ENCODE measurements at places on chromosomes 12 and 14.
A peak's percentile ranks its signal among the peaks of the same experiment; 100 is the strongest.

GRCh38 chr12:89948271-89949175 lies 239.9 kb upstream of the ATP2B1 start:
- no peak for DNase-seq

DNA sequence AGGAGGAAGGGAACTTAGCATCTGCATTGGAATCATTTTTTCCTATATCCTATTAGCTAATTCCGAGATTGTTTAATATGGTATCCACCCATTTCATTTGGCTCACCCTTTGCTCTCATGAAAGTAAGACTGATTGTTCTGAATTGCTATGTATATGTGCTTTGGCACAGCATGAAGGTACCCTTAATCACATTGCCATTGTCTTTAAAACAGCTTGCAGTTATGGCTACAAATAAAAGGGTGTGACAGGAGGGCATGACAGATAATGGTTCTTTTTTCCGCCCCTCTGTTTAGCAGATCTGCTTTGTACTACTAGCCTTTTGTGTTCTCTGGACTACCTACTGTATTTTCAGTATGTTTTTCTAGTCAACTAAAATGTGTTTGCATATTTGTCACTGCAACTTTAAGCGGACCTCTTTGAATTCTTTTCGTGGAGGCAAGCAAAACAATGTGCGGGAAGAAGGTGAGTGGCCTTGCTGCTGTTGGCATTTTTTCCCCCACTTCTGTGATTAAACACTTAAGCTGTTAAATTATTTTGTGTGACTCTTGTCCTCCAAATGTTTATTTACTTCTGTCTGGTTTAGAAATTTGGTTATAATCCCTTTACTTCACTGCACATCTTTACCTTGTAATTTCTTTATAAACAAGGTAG lies 35.8 kb downstream of the FBXO34 start:
- no peak for DNase-seq

- no peak for DNase-seq
Observed at GRCh38 chr14:89291351-89291940, 125.6 kb downstream of the FOXN3 start.

- DNase-seq = no peak
Observed at GRCh38 chr14:88233915-88234314, 89.2 kb downstream of the KCNK10 start.

- DNase-seq = no peak
Observed at GRCh38 chr14:78605897-78606500, 435.8 kb downstream of the NRXN3 start.

GRCh38 chr12:123126294-123127181 lies 24.4 kb downstream of the PITPNM2 start:
- no peak for DNase-seq

- no peak for DNase-seq
Observed at GRCh38 chr12:115791331-115791730, 486.2 kb downstream of the MED13L start.

GRCh38 chr12:10732549-10732948 lies 9.4 kb upstream of the YBX3 start:
- DNase-seq = no peak

DNA sequence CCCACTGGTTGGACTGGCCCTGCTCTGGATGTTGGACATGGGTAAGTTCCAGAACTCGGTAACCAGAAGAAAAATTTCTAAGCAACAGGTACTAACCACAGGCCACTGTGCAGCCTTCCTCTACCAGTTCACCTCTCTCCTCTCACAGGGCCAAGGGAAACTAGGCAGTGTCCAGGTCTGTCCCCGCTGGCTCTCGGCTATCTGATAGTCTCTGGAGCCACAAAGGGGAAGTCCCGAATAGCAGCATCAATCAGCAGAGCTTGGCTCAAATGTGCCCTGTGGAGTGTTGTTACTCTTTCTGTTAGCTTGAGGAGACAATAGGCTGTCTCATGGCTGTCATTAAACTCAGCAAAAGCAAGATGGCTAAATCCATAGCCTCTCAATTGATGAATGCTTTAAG lies 73.2 kb downstream of the TSPAN11 start:
- no peak for DNase-seq

DNA sequence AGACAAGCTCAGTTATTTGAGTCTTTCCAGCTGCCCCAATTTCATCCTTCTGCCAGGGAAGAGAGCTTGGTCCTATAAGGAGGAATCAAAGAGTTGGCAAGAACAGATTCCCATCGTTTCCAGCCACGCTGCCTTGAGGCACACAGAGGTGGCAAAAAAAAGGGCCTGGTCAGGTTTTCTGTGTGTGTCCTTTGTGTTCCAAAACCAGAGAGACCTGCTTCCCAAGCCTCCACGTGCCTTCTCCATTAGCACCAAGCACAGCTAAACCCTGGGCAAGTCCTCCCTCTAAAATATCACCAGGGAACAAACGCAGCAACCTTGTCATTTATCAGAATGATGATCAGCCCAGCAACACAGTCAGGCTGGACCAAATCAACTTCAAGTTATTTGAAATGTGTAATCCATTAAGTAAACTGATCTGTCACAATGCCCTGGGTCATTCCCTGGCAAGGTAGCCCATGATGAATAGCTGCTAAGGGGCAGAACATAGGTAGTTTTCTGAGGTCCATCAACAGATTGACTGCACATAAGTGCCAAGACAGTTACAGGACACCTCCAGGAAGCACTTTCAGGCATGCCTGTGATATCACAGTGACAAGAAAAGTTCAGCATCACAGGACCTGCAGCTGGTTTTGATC lies 28.6 kb upstream of the C12orf42 start:
- no peak for DNase-seq

DNA sequence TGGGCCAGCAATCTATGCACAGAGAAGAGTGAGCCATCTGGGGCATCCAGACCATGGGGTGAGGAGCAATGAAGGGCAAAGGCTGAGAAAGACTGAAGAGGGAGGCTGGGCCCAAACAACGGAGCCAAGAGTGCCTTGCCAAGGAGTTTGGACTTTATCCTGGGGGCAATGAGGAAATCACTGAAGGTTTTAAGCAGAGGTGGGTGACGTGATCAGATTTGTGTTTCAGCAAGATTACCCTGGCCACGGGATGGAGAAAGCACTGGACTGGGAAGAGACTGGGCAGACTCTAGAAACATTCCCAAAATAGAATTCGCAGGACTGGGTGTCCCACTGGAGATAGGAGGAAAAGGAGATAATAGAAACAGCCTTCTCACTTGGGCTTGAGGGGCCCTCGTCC lies 65.3 kb downstream of the DPF3 start:
- no peak for DNase-seq

DNA sequence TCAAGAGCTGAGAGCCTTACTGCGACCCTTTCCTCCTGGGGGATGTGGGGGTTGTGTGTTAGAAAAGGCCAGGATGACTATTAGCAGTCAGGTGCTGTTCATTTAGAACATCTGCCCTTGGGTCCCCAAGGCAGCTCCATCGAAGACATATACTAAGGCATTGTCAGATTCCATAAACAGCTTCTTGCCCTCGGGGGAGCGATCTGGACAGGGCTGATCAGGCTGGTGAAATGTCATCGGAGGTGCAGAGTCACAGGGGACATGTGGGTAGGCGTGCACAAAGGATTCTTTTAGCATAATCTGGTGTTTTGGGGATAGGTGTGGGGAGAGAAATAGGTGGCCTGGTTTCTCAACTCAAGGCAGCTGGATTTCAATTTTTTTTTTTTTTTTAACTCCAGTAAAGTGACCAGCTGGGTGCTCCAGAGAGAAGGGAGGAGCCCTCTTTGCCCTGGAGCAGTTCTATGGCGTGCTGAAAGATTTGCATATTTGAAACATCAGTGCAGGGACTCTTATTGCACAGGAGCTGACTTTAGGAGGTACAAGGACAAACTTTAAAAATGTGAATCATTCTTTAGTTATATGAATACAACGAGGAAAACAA lies 160.1 kb downstream of the SUDS3 start:
- DNase-seq = no peak

DNA sequence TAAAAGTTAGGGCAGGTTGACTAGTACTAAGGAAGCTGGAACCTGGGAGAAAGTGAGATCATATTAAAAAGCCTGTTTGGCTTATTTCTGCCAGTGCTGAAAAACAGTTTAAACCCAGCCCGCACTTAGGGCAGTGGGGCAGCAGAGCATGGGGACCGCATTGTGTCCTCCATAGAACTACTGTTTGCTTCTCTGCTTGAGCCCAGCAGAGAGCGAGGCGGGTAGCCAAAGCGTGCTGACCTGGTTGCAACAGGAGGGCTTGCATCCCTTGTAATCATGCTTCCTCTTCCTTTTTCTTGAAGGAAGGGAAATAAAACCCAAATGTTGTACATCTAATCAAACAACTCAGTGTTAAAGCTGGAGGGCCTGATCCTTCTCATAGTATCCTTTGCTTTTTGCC lies 82.5 kb upstream of the HOXC13 start:
- no peak for DNase-seq

- no peak for DNase-seq
Observed at GRCh38 chr14:31567655-31568054, 6.5 kb downstream of the NUBPL start.

GRCh38 chr12:29207120-29207519 lies 58.0 kb downstream of the FAR2 start:
- no peak for DNase-seq

DNA sequence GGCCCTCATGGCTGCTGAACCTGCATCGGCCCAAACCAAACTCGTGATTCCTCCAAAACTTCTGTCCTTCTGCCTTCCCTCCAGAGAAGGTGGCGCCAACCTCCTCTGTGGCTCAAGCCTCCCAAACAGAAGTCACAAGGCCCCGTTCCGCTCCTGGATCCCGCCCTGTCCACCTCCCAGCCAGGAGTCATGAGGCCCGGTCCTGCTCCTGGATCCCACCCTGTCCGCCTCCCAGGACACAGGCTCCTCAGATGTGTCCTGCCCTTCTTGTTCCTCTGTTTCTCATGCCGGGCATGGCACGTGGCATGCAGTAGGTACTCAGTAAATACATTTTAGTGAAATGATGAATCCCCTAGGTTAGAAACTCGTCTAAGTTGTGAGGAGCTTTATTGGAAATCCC lies 94.2 kb upstream of the SFSWAP start:
- no peak for DNase-seq

DNA sequence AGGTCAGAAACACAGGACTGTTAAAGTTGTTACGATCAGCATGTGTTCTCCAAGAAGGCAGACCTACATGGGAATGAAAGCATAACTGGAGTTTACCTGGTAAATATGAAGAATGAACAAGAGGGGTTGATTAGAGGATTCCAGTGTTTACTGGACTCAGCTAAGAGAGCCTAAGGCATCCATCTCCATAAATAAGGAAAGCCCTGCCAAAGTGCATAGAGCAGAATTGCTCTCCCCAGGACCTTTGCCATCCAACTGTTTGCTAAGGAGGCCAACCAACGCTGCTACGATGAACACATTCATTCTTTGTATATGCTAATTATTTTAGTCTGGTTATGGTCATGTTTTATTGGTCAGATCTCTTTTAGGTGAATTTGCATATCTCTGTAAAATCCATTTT lies 17.1 kb upstream of the PAWR start:
- DNase-seq = no peak

GRCh38 chr14:36070031-36070719 lies 106.3 kb downstream of the PTCSC3 start:
- peak; percentile 55 for DNase-seq

- no peak for DNase-seq
Observed at GRCh38 chr12:27462151-27462694, 15.7 kb downstream of the SMCO2 start.

GRCh38 chr14:90109858-90110257 lies 48.1 kb downstream of the KCNK13 start:
- no peak for DNase-seq

- DNase-seq = peak; percentile 64
Observed at GRCh38 chr12:42299392-42300308, 26.2 kb downstream of the ZCRB1 start.

DNA sequence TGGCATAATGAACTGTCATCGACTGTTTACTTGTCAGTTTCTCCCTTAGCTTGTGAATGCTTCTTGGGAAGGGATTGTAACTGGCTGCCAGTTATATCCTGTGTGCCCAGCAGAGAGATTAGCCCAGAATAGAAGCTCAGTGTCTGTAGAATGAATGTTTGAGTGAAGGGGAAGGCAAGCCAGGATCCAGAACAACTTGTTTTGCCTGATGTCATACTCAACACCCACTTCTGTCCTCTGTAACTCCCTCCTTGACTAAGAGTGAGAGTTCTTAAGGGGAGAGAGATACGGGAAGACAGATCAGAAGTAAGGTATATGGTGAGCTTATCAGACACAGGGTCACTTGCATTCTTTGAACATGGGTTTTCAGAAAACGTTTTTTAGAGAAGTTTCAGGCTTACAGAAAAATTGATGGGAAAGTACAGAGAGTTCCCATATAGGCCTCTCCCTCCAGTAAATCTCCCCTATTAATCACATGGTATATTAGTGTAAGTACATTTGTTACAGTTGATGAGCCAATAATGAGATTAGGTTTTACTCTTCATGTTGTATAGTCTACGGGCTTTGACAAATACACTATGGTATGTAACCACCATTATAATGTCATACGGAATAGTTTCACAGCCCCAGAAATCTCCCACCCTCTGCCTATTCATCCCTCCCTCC lies 5.6 kb upstream of the SPPL3 start:
- DNase-seq = no peak

DNA sequence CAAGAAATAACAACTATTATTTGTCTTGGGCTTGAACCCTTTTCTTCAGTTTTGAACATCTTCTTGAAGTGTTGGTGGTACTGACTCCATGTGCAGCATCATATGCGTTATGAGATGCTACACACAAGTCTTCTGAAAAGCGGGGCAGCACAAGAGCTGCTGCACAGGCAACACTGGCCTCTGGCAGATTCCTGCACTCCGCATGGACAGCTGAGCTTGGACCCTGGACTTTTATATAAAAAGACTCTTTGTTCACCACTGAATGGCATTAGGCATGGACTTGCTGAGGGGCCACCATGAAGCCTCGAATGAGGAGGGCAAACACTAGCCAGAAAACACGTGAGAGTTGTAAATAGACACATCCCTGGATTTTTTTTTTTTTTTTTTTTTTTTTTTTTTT lies 210.8 kb upstream of the NPAS3 start:
- DNase-seq = no peak

DNA sequence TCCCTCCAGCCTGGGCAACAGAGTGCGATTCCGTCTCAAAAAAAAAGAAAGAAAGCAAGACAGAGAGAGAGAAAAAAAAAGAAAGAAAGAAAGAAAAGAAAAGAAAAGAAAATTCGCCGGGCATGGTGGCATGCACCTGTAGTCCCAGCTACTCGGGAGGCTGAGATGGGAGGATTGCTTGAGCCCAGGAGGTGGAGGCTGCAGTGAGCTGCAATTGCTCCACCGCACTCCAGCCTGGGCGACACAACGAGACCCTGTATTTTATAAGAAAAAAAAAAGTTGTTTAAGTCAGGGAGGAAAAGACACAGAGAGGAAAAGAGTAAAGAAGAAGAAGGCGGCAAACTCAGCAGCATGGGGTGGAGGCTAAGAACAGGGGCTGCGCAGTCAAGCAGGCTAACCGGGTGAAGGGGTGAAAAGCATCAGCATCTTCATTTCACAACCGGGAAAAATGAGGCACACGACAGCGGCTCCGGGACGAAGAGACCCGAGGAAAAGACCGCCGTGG lies 557 bp upstream of the FICD start:
- DNase-seq = no peak

- DNase-seq = no peak
Observed at GRCh38 chr12:44184499-44185206, 348.8 kb downstream of the TMEM117 start.
